Activated CD4-positive, alpha-beta T cell treated with anti-CD3 and anti-CD28 coated beads for 48 hours (primary cell): ENCODE measurements at places on chromosomes 7 and 10.

DNA sequence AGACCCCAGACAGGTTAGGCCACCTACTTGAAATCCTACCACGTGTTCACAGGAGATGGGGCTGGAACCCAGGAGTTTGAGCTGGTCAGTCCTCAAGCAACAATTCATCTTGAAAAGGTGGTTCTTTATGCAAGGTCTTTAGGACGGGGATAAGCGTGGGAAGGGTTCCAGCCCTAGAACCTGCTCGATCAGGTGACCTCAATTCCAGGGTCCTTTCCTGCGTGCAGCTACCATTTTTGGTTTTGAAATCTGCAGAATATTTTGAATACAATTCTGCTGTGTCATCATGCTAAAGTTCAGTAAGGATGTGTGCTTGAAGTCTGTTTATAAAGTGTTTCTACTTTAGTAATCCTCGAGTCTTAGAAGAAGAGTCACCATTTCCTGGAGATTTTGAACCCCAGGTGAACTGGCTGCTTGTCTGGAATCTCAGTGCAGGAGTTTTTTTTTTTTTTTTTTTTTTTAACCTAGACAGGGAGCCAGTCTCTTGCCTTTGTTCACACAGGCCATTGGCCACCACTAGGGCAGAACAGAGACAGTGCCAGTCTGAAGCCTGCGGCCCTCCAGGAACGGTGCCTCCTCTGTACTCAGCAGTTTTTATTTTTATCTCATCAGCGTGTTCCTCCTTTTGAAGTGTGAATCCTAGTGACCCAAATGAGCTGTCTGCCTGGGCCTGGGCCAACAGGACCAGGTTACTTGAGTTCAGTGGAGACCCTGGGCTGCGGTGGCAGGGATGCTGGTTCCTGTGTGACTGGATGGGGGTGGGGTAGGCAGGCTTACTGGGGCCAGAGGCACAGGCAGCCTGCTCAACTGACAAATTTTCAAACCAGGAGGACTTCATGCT, 54.6 kb downstream of the EEPD1 start:
- DNase-seq, result no peak

GRCh38 chr10:33071857-33072256, 113.8 kb upstream of the ITGB1 start:
- no peak for DNase-seq

DNA sequence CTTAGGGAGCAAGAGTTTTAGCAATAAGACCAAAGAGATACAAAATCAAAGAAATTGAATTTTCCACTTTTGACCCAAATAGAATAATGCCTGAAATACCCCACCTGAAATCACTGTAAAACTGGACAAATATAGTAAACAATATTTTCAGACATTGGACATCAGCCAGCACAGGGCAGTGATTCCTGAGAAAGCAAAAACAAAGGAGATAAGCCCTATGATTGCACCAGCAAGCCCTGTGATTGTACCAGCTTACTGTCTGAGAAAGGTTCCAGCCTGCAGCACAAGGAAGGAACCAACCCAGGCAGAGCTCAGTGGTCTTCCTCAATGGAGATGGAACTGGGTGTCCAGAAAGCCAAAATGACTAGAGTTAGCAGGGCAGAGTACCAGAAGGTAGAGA, 10.3 kb downstream of the TMEM106B start:
- no peak for DNase-seq

DNA sequence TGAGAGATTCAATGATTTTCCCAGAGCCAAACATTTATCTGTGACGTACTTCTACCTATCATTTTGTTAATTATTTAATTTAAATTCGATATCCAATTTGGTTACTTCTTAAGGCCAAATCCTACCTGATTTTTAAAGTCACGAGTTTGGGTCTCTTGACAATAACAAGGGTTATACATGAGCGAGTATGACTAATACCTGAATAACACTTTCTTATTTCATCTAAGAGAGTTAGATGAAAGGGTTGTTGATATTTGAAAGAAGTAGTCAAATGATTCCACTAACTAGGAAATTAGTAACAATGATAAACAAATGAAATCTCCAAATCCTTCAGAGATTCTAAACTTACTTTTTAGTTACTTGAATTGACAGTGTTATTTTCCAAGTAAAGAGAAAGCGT, 1086.9 kb downstream of the XPNPEP1 start:
- no peak for DNase-seq

- DNase-seq, result no peak
These were observed 262.7 kb upstream of the PHYHIPL start for GRCh38 chr10:58913717-58914116.

DNA sequence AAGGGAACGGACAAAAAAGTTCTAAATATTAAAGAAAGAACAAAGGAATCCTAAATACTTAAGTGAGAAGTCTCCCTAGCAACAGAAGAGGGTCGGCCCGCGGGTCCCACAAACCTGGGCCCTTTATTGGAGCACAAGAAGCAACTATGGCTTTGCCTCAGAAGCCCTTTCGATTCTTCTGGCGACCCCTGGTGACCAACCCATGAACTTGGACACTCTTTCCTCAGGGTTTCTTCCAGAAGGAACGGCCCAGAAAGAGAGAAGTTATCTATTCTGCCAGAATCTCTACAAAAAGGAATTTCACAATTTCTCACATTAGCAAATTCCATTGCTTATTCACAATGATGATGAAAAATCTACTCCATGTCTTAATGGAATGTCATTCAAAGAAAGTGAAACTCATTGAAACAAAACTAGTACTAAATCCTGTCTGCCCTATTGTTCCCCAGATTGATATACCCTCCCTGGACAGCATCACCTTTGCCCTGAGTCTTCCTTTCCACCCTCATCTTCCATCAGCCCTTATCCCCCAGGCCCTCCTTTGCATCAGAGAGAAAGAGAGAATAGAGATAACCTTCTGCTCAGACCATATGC, 43.7 kb downstream of the CPVL start:
- peak; percentile 44 for DNase-seq

GRCh38 chr7:142859829-142860228, 5.0 kb downstream of the EPHB6 start:
- no peak for DNase-seq

DNA sequence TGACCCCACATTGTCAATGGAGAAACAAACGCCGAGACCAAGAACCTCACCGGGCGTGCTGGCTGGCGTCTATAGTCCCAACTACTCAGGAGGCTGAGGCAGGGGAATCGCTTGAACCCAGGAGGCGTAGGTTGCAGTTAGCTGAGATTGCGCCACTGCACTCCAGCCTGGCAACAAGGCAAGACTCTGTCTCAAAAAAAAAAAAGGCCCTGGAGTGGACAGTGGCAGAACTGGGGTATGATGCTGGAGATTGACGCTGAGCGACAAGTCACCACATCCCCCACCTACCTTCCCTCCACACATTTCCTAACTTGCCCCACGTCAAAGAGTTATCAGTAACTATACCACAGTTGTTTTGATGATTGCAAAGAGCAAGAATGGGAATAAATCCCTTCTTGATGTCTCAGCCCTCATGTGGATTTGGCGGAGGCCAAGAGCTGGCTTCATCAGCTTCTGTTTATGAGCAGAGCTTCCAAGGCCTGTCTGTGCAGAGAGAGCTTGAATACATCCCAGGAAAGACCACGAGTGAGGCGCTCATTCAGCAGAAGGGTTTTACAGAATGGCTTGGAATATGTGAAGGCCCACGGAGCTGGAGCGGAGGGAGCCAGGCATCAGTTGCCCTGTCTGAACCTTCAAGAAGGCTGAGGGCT, 28.0 kb upstream of the TNS3 start:
- DNase-seq, result no peak

GRCh38 chr7:91357901-91358300, 93.7 kb downstream of the FZD1 start:
- no peak for DNase-seq

- DNase-seq, result no peak
These were observed 52.1 kb downstream of the MYL10 start for GRCh38 chr7:101576998-101577397.

DNA sequence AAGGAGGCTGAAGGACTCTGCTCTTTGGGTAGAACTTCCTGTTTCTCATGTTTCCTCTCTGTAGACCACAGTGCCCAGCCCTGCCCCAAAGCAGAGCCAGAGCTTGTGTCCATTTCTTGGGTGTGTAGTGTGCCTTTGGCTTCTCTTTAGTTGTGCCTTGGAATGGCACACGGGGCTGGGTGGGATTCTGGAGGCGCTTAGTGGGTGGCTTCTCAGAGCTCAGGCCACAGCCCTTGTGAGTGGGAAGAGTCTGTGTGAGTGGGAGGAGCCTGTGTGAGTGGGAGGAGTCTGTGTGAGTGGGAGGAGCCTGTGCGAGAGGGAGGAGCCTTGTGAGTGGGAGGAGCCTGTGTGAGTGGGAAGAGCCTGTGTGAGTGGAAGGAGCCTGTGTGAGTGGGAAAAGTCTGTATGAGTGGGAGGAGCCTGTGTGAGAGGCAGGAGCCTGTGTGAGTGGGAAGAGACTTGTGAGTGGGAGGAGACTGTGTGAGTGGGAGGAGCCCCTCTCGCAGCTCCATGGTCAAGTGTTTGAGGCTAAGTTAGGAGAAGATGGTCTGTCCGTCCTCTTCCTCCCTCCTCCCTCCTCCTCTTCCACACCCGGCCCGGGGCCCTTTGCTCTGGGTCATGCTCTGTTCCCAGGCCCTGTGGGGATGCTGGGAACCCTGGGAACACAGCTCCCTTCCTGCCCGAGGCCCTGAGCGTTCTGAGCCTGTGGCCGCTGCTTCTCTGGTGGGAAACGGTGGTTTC, 153.0 kb downstream of the GRK5 start:
- peak; percentile 33 for DNase-seq

DNA sequence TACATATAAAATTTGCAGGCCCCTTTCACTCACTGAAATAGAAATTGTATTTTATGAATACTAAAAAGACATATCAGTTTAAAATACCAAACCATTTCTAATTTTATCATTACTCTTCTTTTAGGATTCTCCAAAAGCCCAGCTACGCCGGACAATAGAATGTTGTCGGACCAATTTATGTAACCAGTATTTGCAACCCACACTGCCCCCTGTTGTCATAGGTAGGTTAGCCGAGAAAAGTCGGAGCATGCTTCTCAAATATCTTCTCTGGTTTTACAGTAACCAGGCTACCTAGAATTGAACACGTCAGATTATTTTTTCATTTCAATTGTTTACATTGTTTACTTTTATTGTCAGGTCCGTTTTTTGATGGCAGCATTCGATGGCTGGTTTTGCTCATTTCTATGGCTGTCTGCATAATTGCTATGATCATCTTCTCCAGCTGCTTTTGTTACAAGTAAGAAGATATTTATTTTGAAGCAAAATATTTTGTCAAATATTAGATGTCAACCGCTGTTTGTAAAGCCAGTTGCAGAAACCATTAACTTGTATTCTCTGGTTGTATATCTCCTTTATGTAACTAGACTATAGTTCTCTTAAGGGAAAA, 57.6 kb downstream of the MMRN2 start:
- DNase-seq, result peak; percentile 48

- DNase-seq, result no peak
These were observed 30.2 kb downstream of the SLC39A12 start for GRCh38 chr10:17981766-17982380.

- DNase-seq, result no peak
These were observed 24.2 kb downstream of the IFIT3 start for GRCh38 chr10:89351780-89352597.

GRCh38 chr10:26448706-26449435, 10.7 kb downstream of the APBB1IP start:
- peak; percentile 66 for DNase-seq

- no peak for DNase-seq
These were observed 183.7 kb upstream of the CDK1 start for GRCh38 chr10:60594476-60595051.

DNA sequence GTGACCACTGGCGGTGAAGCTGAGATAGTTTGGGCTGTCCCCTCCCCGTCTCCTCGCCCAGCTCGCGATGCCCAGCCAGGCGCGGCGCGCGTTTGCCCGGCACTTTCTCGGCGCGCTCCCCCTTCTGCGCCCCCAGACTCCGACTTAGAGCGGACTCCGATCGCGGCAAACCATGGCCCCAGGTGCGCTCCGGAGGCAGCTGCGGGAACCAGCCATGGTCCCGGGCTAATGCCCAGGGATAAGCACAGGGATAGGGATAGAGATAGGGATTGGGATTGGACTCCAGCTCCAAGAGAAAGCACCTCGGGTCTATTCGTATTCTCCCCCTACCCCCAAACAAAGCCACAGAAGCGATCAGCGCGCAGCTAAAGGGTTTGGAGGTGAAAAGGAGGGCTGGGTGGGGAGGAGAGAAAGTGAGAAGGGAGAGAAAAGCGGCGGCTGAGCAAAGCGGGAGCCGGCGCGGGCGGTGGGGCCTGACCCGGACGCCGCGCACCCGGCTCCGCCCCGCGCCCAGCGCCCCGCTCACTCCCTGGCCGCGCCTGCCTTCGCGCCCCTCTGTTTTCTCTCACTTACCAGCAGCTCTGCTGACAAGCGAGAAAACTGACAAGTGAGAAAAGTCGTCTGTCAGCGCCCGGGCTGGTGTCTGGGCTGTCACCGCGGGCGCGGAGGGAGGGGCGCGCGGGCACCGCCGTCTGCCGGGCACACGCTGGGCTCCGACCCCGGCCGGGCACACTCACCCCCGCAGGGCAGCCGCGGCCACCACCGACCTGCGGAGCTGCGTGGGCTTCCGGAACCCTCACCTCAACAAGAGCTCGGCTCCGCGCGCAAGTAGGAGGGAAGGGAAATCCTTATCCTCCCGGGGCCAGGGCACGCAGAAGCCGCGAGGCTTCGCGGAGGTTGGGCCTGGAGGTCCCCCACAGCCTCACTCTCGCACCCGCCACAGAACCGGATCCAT, at the start of gene PDE1C:
TSS of gene PDE1C (minus strand) at position 2 of the 955 bp plus-strand sequence.
- DNase-seq, result no peak

GRCh38 chr7:6340241-6340640, 67.8 kb upstream of the CYTH3 start:
- no peak for DNase-seq

GRCh38 chr7:46611508-46611907, 690.4 kb upstream of the IGFBP3 start:
- DNase-seq, result no peak

- no peak for DNase-seq
These were observed 33.6 kb downstream of the PLAU start for GRCh38 chr10:73944356-73945100.

GRCh38 chr7:113562242-113562641, 356.6 kb downstream of the PPP1R3A start:
- no peak for DNase-seq

GRCh38 chr10:27020243-27020642, 80.1 kb downstream of the ANKRD26 start:
- no peak for DNase-seq

DNA sequence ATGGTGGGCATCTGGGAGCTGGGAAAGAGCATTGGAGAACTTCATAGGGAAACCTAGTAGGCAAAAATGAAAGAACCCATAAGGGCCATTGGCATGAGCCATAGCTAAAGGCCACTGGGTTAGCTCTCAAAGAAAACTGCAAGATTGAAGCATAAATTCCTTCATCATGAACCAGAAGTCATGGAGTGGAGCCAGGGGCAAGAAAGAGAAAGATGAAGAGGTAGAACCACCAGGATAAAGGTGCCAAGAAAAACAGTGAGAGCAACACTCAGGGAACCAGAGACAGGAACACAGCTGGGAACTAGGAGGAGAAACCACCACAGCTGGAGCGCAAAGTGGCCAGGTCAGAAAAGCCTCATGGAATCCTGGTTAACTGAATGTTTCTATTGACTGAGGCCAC, 11.5 kb upstream of the SGMS1 start:
- DNase-seq, result no peak

GRCh38 chr7:156475179-156475578, 165.4 kb upstream of the RNF32 start:
- DNase-seq, result no peak
